ENCODE measurements at places on chromosomes 2 and 18.

GRCh38 chr2:116109471-116109870, 1667.0 kb downstream of the DPP10 start:
- DNase-seq, result no peak

- no peak for DNase-seq
Observed at GRCh38 chr2:70258532-70258875, 567 bp downstream of the PCYOX1 start.

DNA sequence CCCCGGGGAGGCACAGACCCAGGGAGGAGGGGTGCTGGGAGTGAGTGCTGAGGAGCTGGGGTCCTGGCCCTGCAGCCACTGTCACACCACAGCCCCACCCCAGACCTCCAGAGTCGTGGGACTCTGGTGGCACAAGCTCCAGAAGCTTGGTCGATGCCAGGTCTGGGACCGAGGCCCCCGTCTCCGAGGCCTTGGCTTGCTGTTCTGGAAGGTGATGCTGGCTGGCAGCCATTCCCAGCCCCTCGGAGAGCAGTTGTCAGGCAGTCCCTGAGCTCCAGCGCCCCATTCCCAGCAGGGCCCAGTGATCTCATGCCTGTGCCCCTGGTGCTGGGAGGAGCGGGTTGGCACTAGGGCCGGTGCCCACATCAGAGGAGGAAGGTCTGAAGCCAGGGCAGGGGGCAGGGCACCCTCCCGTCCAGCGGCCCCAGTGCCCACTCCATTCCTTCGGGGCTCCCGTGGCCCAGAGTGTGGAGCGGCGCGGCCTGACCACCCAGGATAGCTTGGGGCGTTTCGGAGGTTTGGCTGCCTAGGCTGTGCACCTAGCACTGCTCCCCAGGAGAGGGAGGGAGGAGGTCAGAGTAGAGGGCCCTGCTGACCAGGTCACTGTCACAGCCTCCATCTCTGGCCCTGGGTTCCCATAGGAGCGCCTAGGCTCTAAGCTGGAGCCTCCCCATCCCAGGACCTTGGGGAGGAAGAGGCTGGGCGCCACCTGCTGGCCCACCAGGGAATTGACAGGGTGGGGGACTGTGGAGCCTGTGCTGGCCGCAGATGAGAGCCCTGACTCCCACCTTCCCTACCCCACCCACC, 16.8 kb upstream of the ALPI start:
- no peak for DNase-seq

GRCh38 chr2:175017618-175018414, 12.6 kb upstream of the CHN1 start:
- no peak for DNase-seq

DNA sequence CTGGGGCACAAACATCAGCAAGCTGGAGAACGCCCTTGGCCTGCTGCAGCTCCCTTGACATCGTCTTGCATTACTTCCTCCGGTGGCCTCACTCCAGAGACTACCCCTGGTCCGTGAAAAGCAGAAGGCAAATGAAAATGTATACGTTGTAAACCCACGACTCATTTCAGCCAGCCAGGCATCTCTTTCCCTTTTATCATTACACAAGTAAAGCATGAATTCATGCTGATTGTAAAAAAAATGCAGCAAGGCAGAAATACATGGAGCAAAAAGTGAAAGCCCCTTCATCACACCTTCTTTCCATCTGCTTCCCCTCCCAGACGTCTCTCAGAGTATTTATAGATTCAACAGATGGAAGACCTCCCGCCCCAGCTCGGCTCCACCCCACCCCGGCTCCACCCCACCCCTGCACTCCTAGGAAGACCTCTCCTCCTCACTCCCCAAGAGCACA, 41.6 kb upstream of the RALBP1 start:
- no peak for DNase-seq

- DNase-seq, result no peak
Observed at GRCh38 chr18:64882896-64883295, 734.0 kb upstream of the LINC00305 start.

DNA sequence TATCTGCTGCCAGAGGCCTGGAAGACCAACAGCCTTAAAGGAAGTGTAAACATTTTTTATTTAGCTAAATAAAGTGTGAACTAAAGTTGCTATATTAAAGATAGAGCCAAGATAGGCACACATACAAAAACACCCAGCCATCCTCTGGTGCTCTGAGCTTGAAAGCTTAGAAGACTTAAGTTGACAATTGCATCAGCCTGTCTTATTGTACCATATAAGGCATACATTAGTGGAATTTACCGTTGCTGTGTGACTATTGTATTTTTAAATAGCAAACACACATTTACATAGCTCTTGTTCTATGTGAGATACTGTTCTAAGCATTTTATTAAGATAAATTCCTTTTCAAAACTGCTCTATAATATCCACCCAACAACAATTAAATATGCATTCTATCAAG, 736.6 kb upstream of the ZEB2 start:
- no peak for DNase-seq

Data from stimulated activated CD4-positive, alpha-beta T cell treated with anti-CD3 and anti-CD28 coated beads, Interleukin-15, amount 100 ng/mL, for 1 hour (primary cell).